ENCODE measurements at places on chromosomes 2 and 18. TPM values are rescaled to one million over a fixed set of nuclear protein-coding genes. Genes with fewer than 3 reads are reported as not detected.

- peaks cover 23% of the 10 kb centered on the region for H3K4me1 ChIP-seq
- no peak overlapping the region for H3K4me3 ChIP-seq
- H3K27me3 ChIP-seq, result no peaks in the 10 kb centered on the region
- H3K36me3 ChIP-seq, result no peaks in the 10 kb centered on the region
Measured at GRCh38 chr2:172446474-172447063, 19.2 kb downstream of the ITGA6 start.

GRCh38 chr2:240432430-240432819, 3.0 kb upstream of the GPC1 start:
- H3K4me3 ChIP-seq, result no peak overlapping the region
- no peak overlapping the region for H3K27ac ChIP-seq
- no peaks in the 10 kb centered on the region for H3K36me3 ChIP-seq
- H3K4me1 ChIP-seq, result peaks cover 36% of the 10 kb centered on the region

DNA sequence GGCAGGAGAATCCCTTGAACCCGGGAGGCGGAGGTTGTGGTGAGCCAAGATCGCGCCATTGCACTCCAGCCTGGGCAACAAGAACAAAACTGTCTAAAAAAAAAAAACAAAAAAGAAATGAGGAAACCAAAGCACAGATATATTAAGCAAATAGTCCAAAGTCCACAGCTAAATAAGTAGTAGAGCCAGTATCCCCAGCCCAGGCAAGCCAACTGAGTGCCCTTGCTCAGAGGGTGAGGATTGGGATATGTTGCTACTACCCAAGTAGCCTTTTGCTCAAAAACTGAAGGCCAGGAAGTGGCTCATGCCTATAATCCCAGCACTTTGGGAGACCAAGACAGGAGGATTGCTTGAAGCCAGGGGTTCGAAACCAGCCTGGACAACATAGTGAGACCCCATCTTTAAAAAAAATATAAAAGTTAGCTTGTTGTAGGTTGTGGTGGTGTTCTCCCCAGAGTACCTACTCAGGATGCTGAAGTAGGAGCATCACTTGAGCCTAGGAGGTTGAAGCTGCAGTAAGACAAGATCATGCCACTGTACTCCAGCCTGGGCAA, 5.4 kb downstream of the CFAP36 start:
- H3K36me3 ChIP-seq, result peaks cover 54% of the 10 kb centered on the region
- H3K27ac ChIP-seq, result no peak overlapping the region
- no peak for DNase-seq
- no peak overlapping the region for H3K4me3 ChIP-seq
- H3K4me1 ChIP-seq, result peaks cover 9% of the 10 kb centered on the region

- no peaks in the 10 kb centered on the region for H3K4me1 ChIP-seq
- H3K27ac ChIP-seq, result no peak overlapping the region
- H3K4me3 ChIP-seq, result no peak overlapping the region
Measured at GRCh38 chr2:186780701-186781316, 68.2 kb downstream of the ZSWIM2 start.

GRCh38 chr2:160613466-160614153, 120.0 kb upstream of the RBMS1 start:
- no peaks in the 10 kb centered on the region for H3K27me3 ChIP-seq
- no peak for DNase-seq
- H3K36me3 ChIP-seq, result no peaks in the 10 kb centered on the region
- peaks cover 7% of the 10 kb centered on the region for H3K4me1 ChIP-seq
- H3K27ac ChIP-seq, result no peak overlapping the region
- no peak overlapping the region for H3K4me3 ChIP-seq

- H3K4me3 ChIP-seq, result no peak overlapping the region
- DNase-seq, result no peak
- peaks cover 24% of the 10 kb centered on the region for H3K4me1 ChIP-seq
Measured at GRCh38 chr2:236971131-236971821, 114.4 kb upstream of the COPS8 start.

DNA sequence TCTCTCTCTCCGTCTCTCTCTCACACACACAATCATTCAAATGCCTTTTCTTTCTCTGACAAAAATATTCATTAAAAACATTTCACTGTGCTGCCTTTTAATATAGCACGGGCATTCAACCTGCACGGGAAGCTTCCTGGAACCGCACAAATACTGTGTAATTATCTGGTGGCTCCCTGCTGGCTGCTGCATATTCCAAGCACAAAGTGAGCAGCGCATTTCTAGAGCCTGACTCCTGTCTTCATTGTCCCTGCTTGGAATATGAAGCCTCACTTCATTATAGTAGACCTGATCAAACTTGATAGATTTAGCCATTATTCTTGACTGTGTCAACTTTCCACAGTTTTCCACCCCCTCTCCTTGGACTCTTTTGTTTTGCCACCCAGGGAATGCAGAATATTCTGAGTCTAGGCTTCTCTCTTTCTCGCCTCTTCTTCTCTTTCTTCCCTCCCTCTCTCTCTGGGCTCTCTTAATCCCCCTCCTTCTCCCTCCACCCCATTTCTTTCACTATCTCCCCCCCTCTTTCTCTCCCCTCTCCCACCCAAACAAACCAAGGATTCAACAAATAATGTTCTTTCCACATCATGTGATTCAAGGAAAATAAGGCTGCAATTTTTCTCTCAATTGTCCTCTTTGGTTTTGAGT, 672.1 kb upstream of the FANCL start:
- no peaks in the 10 kb centered on the region for H3K4me1 ChIP-seq
- no peak for DNase-seq
- no peaks in the 10 kb centered on the region for H3K36me3 ChIP-seq

GRCh38 chr2:174198846-174199564, 49.3 kb downstream of the OLA1 start:
- no peaks in the 10 kb centered on the region for H3K27me3 ChIP-seq
- H3K36me3 ChIP-seq, result no peaks in the 10 kb centered on the region
- DNase-seq, result no peak

DNA sequence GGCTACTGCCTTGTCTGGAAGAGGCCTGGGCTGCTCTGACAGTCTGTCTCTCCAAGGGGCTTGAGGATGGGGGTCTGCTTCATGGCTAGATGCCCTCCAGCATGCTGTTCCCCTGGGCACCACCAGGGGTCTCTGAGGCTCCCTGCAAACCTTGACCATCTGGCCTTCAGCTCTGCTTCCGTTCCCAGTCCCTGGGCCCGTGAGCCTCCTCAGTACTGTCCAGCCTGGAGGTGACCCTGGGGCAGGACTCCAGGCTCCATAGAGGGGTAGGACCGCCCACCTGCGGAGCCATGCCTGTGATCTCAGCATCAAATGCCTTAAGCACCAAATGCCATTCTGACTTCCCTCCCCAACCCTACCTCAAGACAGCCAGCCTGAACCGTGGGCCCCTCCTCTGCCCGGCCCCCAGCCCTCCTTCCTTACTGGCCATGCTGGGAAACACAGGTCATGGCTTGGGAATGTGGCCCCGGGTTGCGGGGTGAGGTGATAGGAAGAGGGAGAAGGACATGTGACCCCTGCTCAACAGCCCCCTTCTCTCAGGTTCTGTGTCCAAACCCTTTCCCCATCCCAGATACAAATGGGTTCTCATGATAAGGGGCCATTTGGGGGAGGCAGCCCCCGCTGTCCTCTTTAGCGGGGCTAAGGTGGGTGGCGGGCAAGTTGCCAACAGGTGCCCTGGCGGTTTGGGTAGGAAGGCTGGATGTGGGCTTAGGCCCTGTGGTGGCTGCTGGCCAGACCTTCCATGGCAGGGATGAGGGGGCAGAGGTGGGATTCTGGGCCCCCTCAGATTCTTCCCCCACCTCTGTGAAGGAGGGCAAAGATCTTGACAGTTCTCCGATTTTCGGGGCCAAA, 25.0 kb downstream of the SPEG start:
- H3K36me3 ChIP-seq, result no peaks in the 10 kb centered on the region
- H3K4me3 ChIP-seq, result no peak overlapping the region
- H3K27me3 ChIP-seq, result no peaks in the 10 kb centered on the region

- no peak overlapping the region for H3K4me3 ChIP-seq
- no peak overlapping the region for H3K27ac ChIP-seq
- H3K27me3 ChIP-seq, result no peaks in the 10 kb centered on the region
Measured at GRCh38 chr2:2590841-2591541, 259.9 kb upstream of the MYT1L start.

DNA sequence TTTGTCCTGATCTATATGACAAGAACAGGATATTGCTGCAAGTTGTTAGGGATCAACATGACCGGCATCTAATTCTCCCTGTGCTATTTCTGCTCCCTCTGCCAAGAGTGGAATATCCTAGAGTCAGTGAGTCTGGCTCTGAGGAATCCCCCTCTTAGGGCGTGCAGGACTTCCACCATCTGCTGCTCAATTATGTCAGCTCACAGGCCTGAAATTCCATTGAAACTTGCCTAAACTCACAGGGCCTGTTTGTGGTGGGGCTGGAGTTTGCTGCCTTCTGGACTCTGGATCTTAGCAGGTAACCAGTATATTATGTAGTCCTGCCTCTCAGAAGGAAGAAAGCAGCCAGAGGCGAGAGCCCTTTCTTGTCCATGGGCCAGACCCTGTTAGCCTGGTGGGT, 323.0 kb downstream of the TSN start:
- no peak overlapping the region for H3K4me3 ChIP-seq
- no peaks in the 10 kb centered on the region for H3K36me3 ChIP-seq
- no peaks in the 10 kb centered on the region for H3K27me3 ChIP-seq
- no peak overlapping the region for H3K27ac ChIP-seq

DNA sequence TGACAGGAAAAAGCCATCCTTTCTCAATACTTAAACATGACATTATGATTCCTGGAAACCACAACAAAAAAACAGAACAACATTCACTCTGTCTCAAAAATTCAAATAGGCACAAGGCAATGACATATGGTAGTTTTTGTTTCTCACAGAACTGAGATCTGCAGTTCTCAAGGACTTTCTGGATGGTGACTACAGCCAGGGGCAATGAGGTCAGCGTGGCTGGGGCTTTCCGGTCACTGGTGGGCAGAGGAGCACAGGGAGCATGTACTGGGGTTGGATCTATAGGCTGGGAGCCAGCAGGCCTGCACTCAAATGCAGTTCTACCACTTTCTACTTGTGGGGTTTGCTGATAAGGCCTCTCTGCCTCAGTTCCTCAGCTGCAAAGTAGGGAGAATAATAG, 72.0 kb downstream of the CTAGE1 start:
- no peak for DNase-seq
- H3K4me1 ChIP-seq, result peaks cover 18% of the 10 kb centered on the region
- H3K36me3 ChIP-seq, result no peaks in the 10 kb centered on the region
- H3K27me3 ChIP-seq, result no peaks in the 10 kb centered on the region

- no peaks in the 10 kb centered on the region for H3K36me3 ChIP-seq
Measured at GRCh38 chr2:173205375-173205774, 129.7 kb downstream of the MAP3K20 start.

DNA sequence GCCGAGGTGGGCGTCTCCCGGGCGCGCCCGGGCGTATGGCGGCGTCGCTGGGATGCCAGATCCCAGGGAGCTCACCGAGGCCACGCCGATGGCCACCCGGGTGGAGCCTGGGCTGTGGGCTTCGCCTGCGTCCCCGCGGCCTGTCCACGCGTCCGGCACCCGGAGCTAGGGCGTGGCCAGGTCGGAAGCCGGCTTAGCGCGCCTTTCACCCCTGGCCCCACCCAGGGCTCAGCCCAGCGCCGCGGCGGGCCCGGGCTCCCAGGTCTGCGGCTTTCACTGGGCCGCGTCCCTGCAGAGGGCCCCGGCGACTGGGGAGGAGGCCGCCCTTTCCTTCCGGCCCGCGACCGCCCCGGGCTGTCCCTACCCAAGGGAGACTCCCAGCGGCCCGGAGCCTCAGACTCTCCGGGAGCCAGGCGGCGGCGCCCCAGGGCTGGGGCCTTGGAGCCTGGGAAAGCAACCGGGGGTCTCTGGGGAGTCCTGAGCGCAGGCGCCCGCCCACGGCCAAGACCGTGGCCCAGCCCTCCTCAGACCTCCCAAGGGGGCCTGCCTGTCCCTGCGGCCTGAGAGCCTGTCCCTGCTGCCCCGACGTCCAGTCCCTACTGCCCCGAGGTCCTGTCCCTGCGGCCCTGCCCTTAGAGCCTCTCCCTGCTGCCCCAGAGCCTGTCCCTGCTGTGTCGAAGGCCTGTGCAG, 36.3 kb upstream of the ITM2C start:
- no peaks in the 10 kb centered on the region for H3K27me3 ChIP-seq
- H3K4me1 ChIP-seq, result peaks cover 21% of the 10 kb centered on the region
- no peak overlapping the region for H3K27ac ChIP-seq
- H3K36me3 ChIP-seq, result no peaks in the 10 kb centered on the region

DNA sequence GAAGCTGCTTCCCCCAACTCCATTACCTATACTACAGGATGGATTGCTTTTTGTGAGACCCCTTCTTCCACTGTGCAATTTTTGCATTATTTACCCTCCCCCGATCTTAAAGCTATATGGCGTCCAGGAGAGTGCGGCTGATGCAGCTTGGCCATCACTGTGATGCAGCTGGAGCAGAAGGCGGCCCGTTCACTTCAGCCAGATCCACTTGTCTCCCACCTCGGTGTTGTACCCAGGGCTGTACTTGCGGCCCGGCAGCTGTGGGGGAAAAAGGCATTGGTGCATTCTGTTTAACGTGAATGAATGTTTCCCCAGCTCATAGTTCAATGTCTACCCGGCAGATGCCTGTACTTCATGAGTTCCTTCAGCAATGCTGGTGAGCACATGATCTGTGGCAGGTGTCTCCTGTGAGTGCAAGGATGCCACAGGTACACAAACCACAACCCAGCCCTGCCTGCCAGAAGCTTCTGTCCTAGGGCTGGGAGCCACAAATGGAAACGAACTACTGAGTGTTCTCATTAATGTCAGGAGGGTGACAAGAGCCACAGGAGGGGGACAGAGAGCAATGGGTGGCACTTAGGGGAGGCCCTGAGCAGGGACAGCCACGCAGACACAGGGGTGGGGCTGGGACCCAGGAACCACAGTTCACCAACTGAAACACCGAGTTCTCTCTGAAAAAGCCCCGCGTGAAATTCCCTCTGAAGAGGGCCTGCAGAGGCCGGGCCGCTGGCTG, 64.0 kb downstream of the NDUFA10 start:
- DNase-seq, result no peak
- H3K27ac ChIP-seq, result no peak overlapping the region
- no peak overlapping the region for H3K4me3 ChIP-seq
- peaks cover 11% of the 10 kb centered on the region for H3K4me1 ChIP-seq
- H3K36me3 ChIP-seq, result peaks cover 13% of the 10 kb centered on the region

Gene TDRD15
- not detected for total RNA-seq

Gene ERFE
- not detected for total RNA-seq

Gene SLC5A7
- 1.7 TPM for total RNA-seq

Gene ITPRIPL1
- 1.5 TPM for total RNA-seq

Gene RTKN
- 24.6 TPM for total RNA-seq

Gene COBLL1
- 79.6 TPM for total RNA-seq

Gene DYSF
- total RNA-seq, result 10.1 TPM

Gene EGR4
- not detected for total RNA-seq

Gene CABLES1
- total RNA-seq, result 39.3 TPM

Gene CAB39
- total RNA-seq, result 59.4 TPM
